Pons (tissue), 1 donor: ENCODE measurements at places on chromosomes 3 and 15.

GRCh38 chr3:168002786-168003368 lies 92.8 kb downstream of the GOLIM4 start:
- no peak for DNase-seq

- DNase-seq, result no peak
These were observed 62.6 kb downstream of the EIF4E3 start for GRCh38 chr3:71662568-71662967.

GRCh38 chr15:60721257-60721626 lies 242.3 kb upstream of the ICE2 start:
- DNase-seq, result no peak

DNA sequence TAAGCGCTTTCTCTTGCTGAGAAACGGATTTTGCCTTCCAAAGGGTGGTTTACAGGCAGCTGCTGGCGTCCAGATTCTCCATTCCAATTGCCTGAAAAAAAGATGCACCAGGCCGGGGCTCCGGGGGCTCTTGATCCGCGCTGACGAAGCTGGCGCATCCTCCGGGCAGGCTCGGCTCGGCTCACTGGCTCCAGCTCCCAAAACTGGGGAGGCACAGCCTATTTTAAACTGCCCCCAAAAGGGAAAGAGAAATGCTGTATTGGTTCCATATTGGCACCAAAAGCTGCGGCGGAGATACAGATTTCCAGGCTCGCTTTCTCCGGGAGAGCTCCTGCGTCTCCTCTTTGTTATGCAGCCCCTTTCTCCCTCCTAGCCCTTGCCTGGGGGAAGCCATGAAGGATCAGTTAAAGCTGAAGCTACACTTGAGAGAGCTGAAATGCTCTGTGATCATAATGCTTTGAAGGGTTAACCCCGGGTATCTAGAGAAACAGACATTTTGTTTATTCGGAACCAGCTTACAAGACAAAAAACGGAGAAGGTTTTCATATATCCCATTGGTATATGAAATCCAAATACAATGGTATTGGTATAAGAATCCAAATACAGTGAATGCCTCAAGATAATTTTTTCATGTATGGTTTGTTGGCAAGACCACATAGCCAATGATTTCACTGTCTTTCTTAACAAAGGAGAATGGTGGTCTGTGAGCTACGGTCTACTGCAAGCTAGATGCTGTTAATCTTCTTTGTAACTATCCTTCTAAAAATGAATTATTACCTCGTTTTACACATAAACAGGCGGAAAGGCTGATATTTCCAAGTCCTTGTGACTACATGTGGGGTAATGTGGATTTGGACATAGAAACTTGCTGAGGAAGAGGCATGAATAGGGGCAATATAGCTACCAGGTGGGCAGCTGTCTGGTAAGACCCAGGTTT lies 693 bp downstream of the CD200 start:
- DNase-seq, result peak; percentile 78

- DNase-seq, result no peak
These were observed 271.4 kb downstream of the ARRDC4 start for GRCh38 chr15:98231696-98232440.

DNA sequence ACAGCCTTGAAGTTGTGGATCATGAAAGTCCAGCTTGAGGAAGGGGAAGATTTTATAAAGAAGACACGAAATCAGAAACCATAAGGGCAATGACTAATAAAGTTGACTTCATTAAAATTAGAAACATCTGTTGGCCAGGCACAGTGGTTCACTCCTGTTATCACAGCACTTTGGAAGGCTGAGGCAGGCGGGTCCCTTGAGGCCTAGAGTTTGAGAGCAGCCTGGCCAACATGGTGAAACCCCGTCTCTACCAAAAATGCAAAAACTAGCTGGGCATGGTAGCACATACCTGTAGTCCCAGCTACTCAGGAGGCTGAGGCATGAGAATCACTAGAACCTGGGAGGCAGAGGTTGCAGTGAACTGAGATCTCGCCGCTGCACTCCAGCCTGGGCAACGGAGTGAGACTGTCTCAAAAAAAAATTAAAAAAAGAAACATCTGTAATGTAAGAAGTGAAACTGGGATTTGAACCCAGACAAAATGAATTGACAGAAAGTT lies 7.9 kb upstream of the UBXN7 start:
- DNase-seq, result no peak

GRCh38 chr3:88180398-88180999 lies 30.7 kb downstream of the C3orf38 start:
- peak; percentile 58 for DNase-seq

GRCh38 chr15:100191161-100191560 lies 150.6 kb downstream of the ADAMTS17 start:
- DNase-seq, result no peak

DNA sequence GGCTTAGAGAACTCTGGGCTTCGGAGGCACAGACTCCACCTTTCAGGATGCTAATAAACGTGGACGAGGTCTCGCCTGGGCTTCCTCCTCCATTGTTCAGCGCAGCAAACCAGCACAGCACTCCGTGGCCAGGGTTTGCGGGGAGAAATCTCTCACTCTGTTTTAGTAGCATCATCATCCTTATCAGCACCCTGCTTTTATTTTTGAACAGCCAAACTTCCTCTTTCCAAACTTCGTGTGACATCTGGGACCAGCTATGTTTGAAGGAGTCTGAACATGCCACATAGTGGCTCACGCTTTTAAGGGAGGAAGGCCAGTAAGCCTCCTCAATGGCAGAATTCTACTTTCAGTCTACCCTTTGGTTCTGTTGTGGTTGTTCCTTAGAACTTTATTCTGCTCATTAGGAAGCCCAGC lies 149.0 kb downstream of the PGPEP1L start:
- no peak for DNase-seq

DNA sequence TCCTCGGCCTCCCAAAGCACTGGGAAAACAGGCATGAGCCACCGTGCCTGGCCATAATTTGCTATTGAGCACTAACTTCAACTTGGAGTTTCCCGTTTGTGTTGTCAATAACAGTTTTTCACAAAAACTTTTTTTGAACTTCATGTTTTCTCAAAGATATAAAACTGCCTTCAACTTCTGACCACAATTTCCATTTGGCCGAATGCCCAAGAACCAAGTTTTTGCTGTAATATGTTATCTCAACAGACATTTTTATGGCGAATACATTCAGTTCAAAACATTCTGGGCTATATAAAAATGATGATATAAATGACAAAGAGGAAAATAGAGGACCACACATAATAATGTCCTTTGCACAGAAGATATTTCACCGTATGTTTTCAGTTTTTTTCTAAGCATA lies 56.4 kb downstream of the NEDD4 start:
- no peak for DNase-seq

- DNase-seq, result no peak
These were observed 56.7 kb downstream of the ALCAM start for GRCh38 chr3:105423397-105423796.

- DNase-seq, result no peak
These were observed 1.7 kb downstream of the SKIL start for GRCh38 chr3:170359178-170359704.

DNA sequence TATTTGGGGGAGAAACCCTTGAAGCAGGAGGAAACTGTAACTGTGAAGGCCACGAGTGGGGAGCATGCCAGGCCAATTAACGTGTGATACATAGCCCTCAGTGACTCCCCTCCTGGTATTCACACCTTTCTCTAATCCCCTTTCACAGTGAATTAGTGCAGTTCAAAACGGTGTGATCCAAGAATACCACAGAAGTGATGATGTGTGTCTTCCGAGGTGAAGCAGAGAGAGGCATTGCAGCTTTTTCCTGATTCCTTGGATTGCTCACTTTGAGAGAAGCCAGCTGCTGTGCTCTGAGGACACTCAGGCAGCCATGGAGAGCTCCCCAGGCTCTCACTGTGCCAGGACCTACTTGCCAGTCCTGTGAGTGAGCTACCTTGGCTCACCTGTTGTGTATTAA lies 17.3 kb downstream of the NIPA2 start:
- no peak for DNase-seq

- DNase-seq, result no peak
These were observed 230.9 kb upstream of the CD96 start for GRCh38 chr3:111311126-111311525.

- DNase-seq, result peak; percentile 32
These were observed 1.6 kb upstream of the UBA3 start for GRCh38 chr3:69081583-69082262.

- no peak for DNase-seq
These were observed 26.5 kb downstream of the TM4SF18 start for GRCh38 chr3:149306751-149307434.

- DNase-seq, result no peak
These were observed 337.4 kb downstream of the IL5RA start for GRCh38 chr3:2772803-2773202.

DNA sequence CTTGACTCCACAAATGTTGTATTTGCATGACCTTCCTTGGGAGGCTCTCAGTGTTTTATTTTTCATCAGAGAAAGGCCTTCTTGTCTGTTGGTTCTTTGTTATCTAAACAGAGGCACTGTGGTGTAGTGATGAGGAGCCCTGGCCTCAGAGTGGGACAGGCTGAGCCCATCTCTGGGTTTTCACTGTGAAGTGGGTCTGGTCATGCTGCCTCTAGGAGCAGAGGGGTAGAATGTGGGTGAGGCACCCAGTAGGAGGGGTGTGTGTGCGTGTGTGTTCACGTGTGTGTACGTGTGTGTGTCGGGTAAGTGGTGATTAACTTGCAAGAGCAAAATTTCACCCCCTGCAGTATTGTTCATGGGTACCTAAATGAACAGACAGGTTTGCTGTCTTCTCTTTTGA lies 14.4 kb downstream of the KLF13 start:
- DNase-seq, result peak; percentile 94

GRCh38 chr3:179512378-179512777 lies 50.3 kb upstream of the ACTL6A start:
- peak; percentile 65 for DNase-seq

- no peak for DNase-seq
These were observed 262.1 kb upstream of the MANF start for GRCh38 chr3:51122944-51123343.

DNA sequence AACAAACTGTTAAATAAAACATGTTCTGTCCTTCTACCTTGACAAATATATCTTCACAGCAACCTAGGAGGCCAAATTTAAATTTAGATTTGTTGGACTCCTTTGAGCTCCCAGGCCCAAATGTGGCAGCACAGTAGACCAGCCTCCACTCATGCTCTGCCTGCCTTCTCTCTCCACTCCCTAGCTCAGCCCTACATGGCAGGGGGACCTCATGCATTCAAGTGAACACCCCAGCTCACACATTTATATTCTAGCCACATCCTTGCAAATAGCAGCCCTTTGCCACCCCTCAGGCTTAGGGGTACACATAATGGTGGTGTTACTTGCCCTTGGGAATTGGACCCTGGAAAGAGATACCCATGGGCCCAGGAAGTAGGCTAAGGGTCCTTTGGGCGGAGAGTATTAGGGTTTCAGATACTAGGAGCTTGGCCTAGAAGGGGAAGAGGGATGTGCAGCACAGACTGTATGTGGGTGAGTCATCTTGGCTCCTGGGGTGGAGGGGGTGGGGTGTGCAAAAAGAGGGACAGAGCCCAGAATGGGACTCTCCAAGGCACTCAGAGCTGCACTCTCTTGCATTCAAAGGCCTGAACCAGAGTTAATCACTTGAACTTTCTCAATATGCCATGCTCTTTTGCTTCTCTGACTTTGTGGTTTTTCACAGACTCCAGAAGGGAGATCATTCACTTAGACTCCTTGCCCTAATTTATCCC lies 268.4 kb upstream of the ROPN1 start:
- peak; percentile 32 for DNase-seq

DNA sequence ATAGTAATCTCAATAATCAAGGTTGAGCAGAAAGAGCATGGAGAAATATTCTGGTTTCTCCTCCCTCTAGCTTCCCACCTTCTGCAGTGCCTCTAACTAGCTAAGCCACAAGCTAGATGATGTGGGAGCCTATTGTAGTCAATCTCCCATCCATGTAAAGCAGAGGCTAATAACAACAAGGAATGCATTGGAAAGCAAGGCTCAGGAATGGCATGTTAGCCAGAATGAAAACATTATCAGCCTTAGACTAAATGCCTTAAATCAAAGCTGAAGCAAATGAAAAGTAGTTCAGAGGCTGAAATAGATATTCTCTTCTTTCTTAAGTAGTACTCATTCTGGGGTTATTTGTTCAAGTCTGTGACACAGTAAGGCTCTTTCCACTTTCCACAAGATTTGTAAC lies 350.3 kb upstream of the DPPA4 start:
- DNase-seq, result no peak

- no peak for DNase-seq
These were observed 94.6 kb downstream of the FOXP1 start for GRCh38 chr3:71488882-71489281.

GRCh38 chr15:98666441-98666840 lies 18.1 kb downstream of the IGF1R start:
- no peak for DNase-seq

DNA sequence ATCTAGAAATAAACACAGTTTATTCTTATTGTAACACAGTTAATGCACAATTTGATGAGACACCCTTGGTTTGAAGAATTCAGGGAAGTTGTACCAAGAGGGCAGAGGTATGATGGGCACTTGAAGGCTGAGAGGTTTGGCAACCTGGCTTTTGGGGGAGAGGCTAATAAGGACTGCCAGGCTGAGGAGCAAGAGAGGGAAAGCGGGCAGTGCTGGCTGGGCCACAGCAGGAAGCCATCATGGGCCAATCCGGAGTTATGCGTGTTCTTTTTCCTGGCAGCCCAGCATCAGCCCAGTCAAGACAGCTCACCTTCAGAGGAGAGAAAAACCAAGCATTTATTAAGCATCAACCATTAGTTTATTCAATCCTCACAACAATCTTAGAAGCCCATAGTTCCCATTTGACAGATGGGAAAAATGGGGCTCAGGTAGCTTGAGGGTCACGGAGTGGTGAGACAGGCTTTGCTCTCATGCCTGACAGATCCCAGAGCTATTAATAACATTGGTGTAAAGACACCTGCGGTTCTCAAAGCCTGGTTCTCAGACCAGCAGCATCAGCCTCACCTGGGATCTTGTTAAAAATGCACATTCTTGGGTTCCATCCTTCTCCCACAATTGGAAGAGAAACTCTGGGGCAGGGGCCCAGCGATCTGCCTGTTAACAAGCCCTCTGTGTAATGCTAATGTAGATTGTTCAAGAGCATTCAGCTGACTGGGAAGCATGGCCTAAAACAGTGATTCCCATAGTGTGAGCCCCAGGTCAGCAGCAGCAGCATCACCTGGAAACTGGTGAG lies 183.7 kb downstream of the NTRK3 start:
- DNase-seq, result no peak

- DNase-seq, result no peak
These were observed 13.0 kb downstream of the SLC9A9 start for GRCh38 chr3:143835312-143835711.

DNA sequence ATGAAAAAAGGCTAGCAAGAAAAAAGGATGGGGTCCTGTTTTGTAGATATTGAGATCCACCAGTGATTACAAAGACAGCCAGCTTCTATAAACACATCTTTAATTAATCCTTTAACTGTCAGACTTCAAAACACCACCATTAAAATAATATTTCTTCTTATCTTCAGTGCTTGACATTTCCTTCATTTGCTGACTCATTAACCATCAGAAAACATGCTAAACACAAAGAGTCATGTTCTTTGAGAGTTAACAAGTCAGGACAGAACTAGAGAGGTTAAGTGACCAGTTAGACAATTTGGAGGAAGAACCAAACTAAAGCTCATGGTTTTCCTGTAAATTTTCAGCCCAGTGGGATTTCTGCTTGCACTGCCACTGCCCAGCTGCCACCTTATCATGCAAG lies 111.4 kb downstream of the MEIS2 start:
- DNase-seq, result no peak
